ENCODE measurements at places on chromosomes 3 and 15.

DNA sequence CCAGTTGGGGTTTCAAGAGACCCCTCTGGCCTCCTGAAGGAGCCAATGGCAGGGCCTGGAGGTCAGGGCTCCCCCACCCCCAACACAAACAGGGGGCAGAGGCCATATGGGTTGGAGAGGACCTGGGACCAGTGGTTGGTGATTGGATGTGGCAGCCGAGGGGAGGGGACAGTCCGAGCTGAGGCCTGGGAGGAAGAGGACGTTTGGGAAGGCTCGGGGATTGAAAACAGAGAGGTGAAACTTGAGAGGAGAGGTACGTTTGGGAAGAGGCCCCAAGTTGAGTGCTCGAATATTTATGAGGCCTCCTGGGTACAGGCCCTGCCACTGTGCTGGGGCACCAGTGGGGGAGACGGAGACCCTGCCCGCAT lies 53.7 kb downstream of the DNAJB8 start:
- no peak for DNase-seq

DNA sequence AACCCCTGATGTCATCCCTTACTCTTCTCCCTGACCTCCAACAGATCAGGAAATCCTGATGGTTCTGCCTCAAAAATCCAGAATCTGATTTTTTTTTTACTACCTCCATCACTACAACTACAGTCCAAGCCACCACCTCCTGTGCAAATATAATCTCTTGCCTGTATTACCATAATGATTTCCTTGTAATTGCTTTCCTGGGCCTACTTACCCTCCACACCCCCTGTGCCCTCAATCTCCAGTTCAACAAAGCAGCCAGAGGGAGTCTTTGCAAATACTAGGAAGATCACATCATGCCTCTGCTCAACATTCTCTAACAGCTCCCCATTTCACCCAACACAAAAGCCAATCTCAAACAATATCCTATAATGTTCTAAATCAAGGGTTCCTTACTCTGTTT lies 159.9 kb downstream of the FMN1 start:
- DNase-seq = no peak

- DNase-seq = no peak
Observed at GRCh38 chr3:64829331-64829730, 141.5 kb upstream of the ADAMTS9 start.

DNA sequence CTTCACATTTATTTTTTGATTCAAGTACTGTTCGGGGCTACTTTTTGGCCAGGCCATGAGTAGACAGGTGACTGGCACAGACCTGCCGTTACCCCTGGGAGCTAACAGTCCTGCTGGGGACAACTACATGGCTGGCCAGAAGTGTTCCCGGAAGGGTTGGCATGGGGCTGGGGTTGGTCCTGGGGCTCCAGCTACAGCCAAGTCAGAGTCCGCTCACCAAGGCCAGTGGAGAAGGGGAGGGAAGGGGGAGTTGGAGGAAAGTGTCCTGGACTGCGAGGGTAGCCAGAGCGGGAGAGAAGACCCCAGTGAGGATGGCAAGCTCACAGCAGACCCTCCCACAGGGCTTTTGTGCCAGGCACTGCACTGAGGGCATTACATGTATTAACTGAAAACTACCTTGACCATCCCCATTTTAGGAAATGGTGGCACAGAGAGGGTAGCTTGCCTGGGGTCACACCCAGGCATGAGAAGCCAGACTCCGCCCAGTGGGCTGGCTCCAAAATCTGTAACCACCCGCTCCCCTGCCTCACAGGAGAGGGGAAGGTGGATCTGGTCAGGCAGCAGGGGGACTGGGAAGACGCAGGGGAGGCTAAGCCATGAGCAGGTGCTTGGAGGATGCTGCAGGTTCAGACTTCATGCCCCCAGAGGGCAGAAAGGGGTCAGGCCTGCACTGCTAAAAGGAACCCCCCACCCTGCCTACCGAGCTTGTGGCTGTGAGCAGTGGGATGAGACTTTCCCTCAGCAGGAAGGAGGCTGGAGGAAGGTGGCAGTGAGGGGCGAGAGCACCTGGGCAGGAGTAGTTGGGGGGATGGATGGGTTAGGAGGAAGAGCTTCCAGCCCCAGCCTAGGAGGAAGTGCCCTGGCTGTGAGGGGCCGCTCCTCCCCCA lies 38.3 kb upstream of the ESYT3 start:
- DNase-seq = no peak

- DNase-seq = no peak
Observed at GRCh38 chr15:100055821-100056220, 286.0 kb downstream of the ADAMTS17 start.

- DNase-seq = no peak
Observed at GRCh38 chr3:10928407-10928960, 64.1 kb upstream of the SLC6A1 start.

- DNase-seq = no peak
Observed at GRCh38 chr3:153404157-153404556, 242.1 kb downstream of the RAP2B start.

DNA sequence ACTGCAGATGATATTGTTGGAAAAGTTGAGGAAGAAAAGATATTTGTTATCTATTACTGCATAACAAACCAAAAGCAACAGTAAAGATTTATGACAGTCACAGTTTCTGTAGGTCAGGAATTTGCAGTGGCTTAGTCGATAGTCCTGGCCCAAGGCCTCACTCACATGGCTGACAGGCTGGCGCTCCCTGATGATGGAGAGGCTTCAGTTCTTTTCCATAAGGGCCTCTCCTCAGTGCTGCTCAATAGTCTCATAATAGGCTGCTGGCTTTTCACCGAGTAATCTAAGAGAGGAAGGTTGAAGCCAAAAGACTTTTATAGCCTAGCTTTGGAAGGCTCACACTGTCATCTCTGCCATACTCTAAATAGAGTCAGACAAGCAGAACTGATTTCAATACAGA lies 17.7 kb downstream of the IREB2 start:
- no peak for DNase-seq

- DNase-seq = peak; percentile 35
Observed at GRCh38 chr3:99023590-99024192, 122.2 kb upstream of the DCBLD2 start.

DNA sequence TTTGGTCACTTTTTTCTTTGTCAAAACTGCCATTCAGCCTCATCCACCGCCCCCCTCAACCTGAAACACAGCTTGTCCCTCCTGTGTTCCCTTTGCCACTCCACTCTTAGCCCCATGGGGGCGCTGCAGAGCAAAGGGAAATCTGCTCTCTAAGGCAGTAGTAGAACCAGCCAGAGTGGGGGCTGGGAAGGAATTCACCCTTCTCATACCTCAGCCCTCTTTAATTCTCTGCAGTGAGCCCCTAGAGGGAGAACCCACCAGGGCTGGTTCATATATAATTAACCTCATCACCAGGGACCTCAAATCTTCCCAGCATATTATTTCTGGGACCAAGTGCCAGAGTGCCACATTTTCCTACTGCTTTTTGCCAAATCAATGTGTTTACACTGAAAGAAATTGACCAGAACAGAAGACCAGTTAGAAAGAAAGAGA lies 2.8 kb upstream of the BCL6 start:
- DNase-seq = peak; percentile 67

DNA sequence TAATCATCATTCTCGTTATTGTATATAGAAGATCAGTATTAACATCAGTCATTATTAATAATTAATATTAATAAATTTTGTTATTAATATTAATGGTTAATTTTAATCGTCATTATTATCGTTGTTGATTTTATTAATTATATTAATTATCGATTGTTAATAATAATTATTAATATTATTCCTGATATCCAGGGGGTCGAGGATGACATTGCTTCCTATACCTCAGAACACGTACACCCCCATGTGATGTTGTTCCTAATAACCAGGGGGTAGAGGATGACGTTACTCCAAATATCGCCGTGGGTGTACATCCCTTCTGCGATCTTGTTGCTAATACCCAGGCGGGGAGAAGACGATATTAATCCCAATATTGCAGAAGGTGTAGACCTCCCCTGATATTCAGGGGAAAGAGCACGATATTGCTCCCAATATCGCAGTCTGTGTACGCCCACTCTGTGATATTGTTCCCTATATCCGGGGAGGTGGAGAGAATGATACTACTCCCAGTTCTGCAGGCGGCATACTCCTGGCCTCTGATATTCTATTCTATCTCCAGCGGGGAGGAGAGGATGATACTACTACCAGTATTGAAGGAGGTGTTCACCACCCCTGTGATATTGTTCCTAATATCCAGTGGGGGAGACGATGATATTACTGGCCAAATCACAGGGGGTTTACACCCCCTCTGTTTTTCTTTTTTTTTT lies 22.3 kb upstream of the BMF start:
- DNase-seq = no peak

- DNase-seq = no peak
Observed at GRCh38 chr3:64642327-64643151, 45.3 kb downstream of the ADAMTS9 start.

GRCh38 chr3:42472555-42472954 lies 29.9 kb upstream of the VIPR1 start:
- DNase-seq = no peak

DNA sequence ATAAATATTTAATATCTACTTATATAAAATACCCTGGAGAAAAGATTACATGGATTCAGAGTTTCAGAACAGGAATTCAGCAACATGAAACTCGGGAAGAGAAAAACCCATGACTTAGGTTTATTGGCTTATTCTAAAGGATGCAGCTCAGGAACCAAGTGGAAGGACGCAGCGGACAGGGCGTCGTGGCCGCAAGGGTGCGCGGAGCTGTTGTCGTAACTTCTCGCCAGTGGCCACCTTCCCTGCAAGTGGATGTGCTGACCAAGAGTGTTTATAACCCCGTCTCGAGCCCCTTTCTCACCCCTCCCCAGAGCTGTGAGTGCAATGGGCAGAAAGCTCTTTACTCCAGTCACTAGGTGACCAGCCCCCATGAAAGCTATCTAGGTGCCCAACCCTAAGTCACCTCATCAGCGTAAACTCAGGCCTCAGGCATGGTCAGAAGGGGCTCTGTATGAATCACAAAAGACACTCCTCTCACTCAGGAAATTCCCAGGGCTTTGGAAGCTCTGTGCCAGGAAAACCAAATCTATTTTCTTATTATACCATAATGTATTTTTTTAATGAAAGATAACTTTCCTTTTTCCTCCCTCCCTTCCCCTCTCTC lies 77.3 kb downstream of the CHRNA7 start:
- no peak for DNase-seq

DNA sequence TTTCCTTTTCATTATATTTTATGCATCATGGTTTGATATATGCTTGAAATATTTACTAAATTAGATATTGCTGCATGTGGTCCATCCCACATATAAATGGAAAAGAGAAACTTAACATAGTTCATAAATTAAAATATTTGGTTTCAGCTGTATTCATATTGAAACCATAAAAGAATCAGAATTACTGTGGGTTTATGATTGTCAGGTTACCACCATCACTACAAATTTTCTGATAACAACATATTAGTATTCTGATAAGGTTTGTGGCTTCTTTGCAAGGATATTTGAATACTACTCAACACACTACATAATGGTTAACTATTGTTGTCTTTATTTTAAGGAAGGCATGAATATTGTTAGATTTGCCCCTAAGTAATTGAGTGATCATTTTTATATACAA lies 235.5 kb downstream of the UBE2E2 start:
- no peak for DNase-seq

DNA sequence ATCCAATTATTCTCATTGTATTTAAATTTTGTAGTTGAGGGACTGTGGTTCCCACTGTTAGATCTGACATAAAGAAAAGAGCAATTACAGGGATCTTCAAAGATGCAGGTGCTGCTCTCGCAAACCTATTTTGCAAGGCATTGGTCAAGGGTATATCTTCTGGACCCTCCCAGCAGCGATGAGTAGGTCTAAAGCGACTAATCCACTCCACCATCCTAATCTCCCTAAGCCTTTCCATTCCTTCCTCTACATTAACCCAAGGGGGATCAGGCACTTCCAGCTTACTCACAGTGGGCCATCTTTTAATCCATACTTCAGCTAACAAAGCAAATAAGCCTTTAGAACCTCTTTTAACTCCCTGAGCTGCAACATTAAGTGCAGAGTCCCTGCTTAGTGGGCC lies 37.0 kb upstream of the CPOX start:
- DNase-seq = no peak

DNA sequence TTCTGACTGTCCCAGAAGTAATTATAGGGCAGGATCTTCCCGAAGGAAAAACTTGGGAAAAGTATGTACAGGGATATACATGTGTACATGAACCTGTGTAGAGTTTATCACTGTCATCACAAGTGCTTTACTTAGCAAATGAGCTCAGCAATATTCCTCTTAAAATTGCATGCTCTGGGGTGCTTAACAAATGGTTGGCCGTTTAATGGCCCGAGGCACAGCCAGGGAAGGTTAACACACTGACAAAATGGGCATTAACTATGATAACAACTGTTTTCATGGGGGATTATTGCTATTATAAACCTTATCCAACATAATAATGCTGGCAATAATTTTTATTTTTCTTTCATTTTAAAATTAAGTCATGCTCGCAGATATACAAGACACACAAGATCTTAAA lies 459.3 kb downstream of the TUSC7 start:
- no peak for DNase-seq

- DNase-seq = no peak
Observed at GRCh38 chr15:101266034-101266433, 11.3 kb downstream of the SELENOS start.

- DNase-seq = no peak
Observed at GRCh38 chr3:159923956-159924355, 64.7 kb upstream of the IL12A start.

GRCh38 chr3:105827959-105828358 lies 40.9 kb downstream of the CBLB start:
- DNase-seq = peak; percentile 38

DNA sequence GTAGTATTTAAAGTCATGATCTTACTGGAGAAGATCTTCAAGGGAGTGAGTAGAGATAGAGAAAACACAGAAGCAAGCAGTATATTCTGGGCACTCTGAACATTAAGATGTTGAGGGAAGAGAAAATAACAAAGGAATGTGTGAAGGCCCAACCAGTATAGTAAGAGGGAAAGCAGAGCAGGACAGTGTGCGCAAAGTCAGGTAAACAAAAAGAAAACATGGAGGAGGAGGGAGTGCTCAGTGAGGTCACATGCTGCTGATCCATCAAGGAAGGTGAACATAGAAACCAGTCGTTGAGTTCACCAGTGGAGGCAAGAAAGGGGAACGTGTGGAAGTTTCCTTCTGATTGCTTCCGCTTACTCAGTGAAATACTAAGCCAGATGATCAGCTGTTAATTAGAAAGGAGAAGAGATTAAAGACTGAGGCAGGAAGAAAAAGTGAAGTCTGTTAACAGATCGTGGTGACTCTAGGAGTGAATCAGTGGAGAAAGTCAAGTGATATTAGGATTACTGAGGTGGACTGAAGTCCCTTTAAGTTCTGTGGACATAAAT lies 47.2 kb downstream of the OPA1 start:
- DNase-seq = no peak

DNA sequence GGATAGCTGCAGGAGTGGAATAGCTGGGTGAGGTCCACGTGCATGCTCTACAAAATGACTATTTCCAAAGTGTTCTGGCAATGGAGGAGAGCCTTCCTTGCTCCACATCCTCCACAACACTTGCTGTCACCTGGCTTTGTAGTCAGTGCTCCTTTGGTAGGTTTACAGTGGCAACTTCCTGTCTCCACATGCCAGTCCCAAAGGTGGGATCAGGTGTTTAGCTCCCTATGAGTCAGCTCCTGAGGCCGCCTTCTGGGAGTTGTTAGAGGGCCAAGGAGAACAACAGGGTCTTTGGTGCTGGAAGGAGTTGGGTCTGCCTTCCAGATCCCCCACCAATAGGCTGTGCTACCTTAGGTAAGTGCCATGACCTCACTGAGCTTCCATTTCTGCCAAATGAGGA lies 15.3 kb upstream of the LIMD1 start:
- no peak for DNase-seq

GRCh38 chr15:38476120-38476519 lies 22.2 kb downstream of the FAM98B start:
- no peak for DNase-seq
